ENCODE measurements at places on chromosomes 1 and 21.

- no peak overlapping the region for H3K27ac ChIP-seq
- H3K27me3 ChIP-seq: no peaks in the 10 kb centered on the region
- no peak for DNase-seq
- H3K4me3 ChIP-seq: no peak overlapping the region
These were observed 45.8 kb upstream of the S1PR1 start for GRCh38 chr1:101191049-101191448.

GRCh38 chr1:112549590-112549989 lies 40.8 kb downstream of the WNT2B start:
- no peak for DNase-seq
- H3K4me1 ChIP-seq: no peaks in the 10 kb centered on the region
- no peak overlapping the region for H3K27ac ChIP-seq
- H3K36me3 ChIP-seq: peaks cover 4% of the 10 kb centered on the region
- H3K27me3 ChIP-seq: no peaks in the 10 kb centered on the region

- H3K36me3 ChIP-seq: no peaks in the 10 kb centered on the region
- H3K4me3 ChIP-seq: no peak overlapping the region
These were observed 2.1 kb downstream of the MPL start for GRCh38 chr1:43339584-43340232.

- peaks cover 77% of the 10 kb centered on the region for H3K4me1 ChIP-seq
- H3K27me3 ChIP-seq: no peaks in the 10 kb centered on the region
- H3K36me3 ChIP-seq: peaks cover 59% of the 10 kb centered on the region
- peak overlapping the region; percentile 73 for H3K27ac ChIP-seq
- no peak for DNase-seq
These were observed 14.1 kb downstream of the TRAF3IP3 start for GRCh38 chr1:209769971-209770370.

DNA sequence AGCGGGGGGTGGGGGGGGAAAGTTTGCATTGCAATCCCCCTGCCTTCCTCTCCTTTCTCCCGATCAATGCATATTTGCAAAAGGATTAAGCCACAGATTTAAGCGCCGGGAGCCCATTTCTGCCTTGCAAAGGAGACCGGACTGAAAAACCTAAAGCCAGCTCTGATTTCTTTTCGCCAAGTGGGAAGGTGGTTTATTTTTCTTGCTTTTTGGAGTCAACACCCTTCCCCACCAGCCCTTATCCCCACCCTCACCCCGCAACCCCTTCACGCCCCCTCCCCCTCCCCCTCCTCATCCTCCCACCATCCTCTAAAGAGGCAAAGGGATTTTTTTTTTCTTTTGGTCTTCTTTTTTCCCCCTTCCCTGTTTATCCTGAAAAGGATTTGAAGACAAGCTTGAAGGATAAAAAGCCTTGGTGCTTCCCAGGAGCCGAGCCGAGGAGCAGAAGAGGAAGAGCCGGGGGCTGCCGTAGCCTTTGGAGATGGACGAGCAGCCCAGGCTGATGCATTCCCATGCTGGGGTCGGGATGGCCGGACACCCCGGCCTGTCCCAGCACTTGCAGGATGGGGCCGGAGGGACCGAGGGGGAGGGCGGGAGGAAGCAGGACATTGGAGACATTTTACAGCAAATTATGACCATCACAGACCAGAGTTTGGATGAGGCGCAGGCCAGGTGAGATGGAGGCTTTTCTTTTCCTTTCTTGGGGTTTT lies 513 bp downstream of the PBX1 start:
- no peak for DNase-seq
- H3K27ac ChIP-seq: no peak overlapping the region
- no peaks in the 10 kb centered on the region for H3K36me3 ChIP-seq

DNA sequence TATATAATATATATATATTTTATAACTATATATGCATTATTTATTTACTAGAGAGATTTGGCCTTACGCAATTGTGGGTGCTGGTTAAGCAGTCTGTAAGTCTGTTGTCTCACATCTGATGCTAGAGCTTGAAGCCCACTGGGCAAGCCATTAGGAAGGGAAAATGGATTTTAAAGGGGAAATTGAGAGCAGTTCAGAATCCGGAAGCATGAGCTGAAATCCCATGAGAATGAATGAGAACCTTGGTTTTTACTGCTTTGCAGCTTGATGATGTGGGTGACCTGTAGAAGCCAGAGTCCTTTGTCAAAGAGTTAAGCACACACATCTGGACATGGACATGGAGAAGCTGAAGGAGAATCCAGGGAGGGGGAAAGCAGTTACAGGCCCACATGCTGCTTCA lies 220.8 kb upstream of the DAB1 start:
- no peak for DNase-seq
- H3K4me3 ChIP-seq: no peak overlapping the region
- H3K4me1 ChIP-seq: no peaks in the 10 kb centered on the region
- no peaks in the 10 kb centered on the region for H3K27me3 ChIP-seq
- H3K27ac ChIP-seq: no peak overlapping the region

- H3K27ac ChIP-seq: no peak overlapping the region
- H3K36me3 ChIP-seq: no peaks in the 10 kb centered on the region
- peaks cover 14% of the 10 kb centered on the region for H3K4me1 ChIP-seq
These were observed 4.5 kb downstream of the HSPB7 start for GRCh38 chr1:16013220-16013907.

DNA sequence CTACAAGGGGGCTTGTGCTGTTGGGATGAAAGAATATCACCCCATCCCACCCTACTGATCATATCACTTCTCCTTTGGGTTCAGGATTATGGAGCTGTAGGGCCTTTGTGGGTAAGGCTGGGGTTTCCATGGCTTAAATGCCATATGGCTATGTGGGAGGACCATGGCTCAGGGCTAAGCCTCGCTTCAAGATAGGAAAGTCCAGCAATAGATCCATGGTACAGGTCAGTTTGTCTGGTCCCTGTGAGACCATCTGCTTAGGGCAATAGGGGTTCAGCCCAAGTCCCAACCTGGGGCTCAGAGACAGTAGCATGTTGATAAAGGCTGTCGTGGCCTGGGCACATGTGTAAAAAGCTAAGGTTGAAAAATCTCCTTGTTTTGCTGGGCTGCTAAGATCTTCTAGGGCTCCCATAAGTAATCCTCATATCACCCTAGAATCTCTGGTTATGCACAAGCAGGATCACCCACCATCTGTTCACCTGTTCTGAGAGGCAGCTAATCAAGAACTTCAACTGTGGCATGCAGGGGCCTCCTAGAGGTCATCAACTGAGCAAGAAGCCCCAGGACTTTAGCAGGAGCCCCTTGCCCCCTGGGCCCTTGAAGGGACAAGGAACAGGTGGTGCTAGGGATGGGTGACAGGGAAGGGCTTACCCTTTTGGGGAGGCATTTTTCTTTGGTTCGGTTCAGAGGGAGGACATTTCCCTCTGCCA lies 66.5 kb downstream of the UBE2T start:
- no peaks in the 10 kb centered on the region for H3K36me3 ChIP-seq
- DNase-seq: no peak
- no peaks in the 10 kb centered on the region for H3K27me3 ChIP-seq
- no peak overlapping the region for H3K27ac ChIP-seq

- peaks cover 5% of the 10 kb centered on the region for H3K36me3 ChIP-seq
- no peak for DNase-seq
These were observed 61.7 kb upstream of the EDN2 start for GRCh38 chr1:41545996-41546832.

DNA sequence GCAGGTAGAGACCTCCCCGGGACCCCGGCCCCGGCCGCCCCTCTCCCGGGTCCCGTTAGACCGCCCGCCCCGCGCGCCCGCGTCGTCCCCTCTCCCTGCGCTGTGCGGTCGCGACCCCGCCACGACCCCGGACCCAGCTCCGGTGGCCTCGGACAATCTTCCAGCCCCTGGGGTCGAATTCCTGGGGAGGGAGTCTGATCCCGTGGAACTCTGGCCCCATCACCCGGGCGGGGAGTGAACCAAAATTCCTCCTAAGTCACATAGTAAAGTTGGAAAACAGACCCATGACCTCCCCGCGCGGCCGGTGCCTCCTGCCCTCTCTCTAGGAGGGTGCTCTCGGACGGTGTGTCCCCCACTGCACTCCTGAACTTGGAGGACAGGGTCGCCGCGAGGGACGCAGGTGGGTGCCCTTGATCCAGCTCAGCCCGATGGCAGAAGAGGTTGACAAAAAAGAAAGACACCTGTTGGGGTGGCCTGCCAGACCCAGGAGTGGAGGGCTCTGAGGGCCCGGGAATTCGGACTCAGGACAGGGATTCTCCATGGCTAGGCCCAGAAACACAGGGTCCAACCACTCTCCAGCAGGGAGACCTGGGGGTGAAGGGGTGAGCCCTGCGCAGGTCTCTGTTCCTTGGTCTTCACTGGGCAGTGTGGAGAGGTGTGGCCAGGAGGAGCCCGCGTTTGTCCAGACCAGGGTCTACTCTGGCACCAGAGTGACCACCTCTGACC lies 451 bp downstream of the ADAMTSL4 start:
- H3K4me1 ChIP-seq: peaks cover 39% of the 10 kb centered on the region
- DNase-seq: no peak
- H3K27ac ChIP-seq: no peak overlapping the region
- H3K27me3 ChIP-seq: peaks cover 10% of the 10 kb centered on the region
- no peaks in the 10 kb centered on the region for H3K36me3 ChIP-seq
- H3K4me3 ChIP-seq: no peak overlapping the region

DNA sequence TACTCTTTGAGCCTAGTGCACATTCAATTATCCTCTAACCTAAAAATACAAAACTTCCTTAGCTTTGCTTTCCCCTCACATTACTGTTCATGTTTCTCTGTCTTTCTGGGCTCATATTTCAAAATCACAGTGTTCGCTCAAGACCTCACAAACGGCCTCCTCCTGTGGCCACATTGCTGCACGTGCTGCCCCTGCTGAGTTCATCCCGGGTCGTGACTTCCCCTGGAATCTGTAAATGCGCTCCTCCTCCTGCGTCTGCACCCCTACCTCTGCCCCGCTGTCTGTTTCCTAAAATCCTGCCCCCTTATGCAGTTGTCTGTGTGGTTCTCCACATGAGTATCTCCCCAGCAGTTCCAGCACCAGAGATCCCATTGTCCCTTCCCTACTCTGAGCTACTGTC lies 45.5 kb upstream of the RAVER2 start:
- H3K4me3 ChIP-seq: no peak overlapping the region
- H3K36me3 ChIP-seq: no peaks in the 10 kb centered on the region
- no peaks in the 10 kb centered on the region for H3K4me1 ChIP-seq
- H3K27me3 ChIP-seq: peaks cover 5% of the 10 kb centered on the region
- no peak overlapping the region for H3K27ac ChIP-seq

- no peaks in the 10 kb centered on the region for H3K27me3 ChIP-seq
- peaks cover 50% of the 10 kb centered on the region for H3K4me1 ChIP-seq
- H3K36me3 ChIP-seq: peaks cover 52% of the 10 kb centered on the region
- no peak for DNase-seq
- no peak overlapping the region for H3K27ac ChIP-seq
These were observed 11.9 kb downstream of the MX2 start for GRCh38 chr21:41373763-41374162.

DNA sequence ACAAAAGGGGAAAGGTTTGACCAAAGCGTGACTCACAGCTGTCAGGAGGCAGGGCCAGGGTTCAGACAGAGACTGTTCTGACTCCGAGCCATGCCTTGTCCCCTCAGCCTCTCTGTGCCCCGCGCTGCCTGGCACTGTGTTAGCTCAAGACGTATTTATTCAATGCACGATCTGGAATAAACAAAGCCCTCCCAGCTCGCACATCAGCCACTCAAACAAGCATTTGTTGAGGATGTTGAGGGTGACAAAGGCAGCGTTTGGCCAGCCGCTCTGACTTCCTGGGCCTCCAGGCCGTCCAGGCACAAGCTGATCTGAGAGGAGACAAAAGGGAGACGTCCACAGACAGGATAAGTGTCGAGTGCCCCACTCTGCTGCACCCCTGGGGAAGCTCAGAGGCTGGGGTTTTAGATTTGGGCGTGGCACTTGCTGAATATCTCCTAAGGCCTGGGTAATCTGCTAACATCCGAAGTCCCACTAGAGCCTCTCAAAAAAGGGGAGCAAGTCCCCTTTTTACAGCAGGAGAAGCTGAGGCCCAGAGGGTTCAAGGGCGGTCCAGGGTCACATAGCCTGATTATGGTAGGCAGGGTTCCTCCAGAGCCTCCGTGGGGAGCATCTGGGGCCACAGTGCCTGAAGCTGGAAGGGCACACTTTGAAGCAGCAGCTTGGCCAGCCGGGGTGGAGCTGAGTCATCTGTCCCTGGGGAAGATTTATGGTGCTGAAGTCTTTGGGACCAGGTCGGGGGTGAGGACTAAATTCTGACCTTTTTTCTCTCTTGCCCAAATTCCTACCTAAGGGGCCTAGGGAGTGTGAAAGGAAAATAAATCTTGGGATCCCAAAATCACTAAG lies 95.9 kb downstream of the SPSB1 start:
- no peak for DNase-seq
- no peak overlapping the region for H3K27ac ChIP-seq
- no peaks in the 10 kb centered on the region for H3K27me3 ChIP-seq

- peaks cover 61% of the 10 kb centered on the region for H3K36me3 ChIP-seq
- no peaks in the 10 kb centered on the region for H3K27me3 ChIP-seq
- no peak for DNase-seq
- no peak overlapping the region for H3K27ac ChIP-seq
- no peaks in the 10 kb centered on the region for H3K4me1 ChIP-seq
- H3K4me3 ChIP-seq: no peak overlapping the region
These were observed 19.4 kb downstream of the CERS2 start for GRCh38 chr1:150955280-150955679.

Data from CD4-positive, alpha-beta T cell (primary cell).